ENCODE measurements at places on chromosomes 12 and 14.
A peak's percentile ranks its signal among the peaks of the same experiment; 100 is the strongest.

GRCh38 chr14:37023875-37024565 lies 148.4 kb downstream of the SLC25A21 start:
- H3K4me1 ChIP-seq, result no peaks in the 10 kb centered on the region
- H3K4me3 ChIP-seq, result no peak overlapping the region
- H3K27ac ChIP-seq, result no peak overlapping the region
- no peaks in the 10 kb centered on the region for H3K36me3 ChIP-seq
- no peaks in the 10 kb centered on the region for H3K27me3 ChIP-seq

GRCh38 chr12:107233551-107233950 lies 140.2 kb upstream of the CRY1 start:
- H3K27me3 ChIP-seq, result peaks cover 20% of the 10 kb centered on the region
- peaks cover 6% of the 10 kb centered on the region for H3K4me1 ChIP-seq
- no peaks in the 10 kb centered on the region for H3K36me3 ChIP-seq
- no peak for DNase-seq

DNA sequence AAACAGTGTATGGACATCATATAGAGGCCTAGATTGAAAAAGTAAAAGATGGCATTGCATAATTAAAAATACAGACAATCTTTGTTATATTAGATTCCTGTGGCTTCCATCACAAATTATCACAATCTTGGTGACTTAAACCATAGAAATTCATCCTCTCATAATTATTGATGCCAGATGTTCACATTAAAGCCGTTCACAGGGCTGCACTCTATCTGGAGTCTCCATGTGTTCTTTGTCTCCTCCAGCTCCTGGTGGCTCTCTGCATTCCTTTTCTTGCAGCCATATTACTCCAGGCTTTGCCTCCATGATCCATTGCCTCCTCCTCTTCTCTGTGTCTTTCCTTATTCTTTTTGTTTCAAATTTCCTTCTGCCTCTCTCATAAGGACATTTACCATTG lies 875.7 kb upstream of the USP15 start:
- no peak overlapping the region for H3K27ac ChIP-seq
- no peaks in the 10 kb centered on the region for H3K36me3 ChIP-seq
- no peaks in the 10 kb centered on the region for H3K4me1 ChIP-seq
- no peaks in the 10 kb centered on the region for H3K27me3 ChIP-seq

- no peaks in the 10 kb centered on the region for H3K36me3 ChIP-seq
- DNase-seq, result no peak
- no peak overlapping the region for H3K27ac ChIP-seq
Observed at GRCh38 chr12:19615384-19615725, 176.1 kb downstream of the AEBP2 start.

DNA sequence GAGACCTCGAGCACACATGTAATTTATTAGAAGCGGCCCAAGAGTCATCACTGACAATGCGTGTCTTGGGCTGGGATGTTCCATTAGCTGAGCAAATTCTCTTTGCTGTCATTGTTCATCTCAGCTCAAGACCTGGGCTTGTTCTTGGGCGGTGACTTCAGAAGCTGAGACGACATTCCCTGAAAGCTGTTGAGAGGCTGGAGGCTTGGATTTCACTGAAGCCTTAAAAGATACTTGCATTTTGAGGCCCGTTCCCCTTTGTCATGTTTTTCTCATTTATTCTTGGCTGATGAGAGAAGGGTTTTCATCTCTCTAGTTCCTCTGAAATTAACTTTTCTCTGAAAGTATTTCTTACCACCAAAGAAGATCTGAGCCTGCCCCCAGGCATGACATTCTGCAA lies 16.6 kb upstream of the SUSD6 start:
- H3K36me3 ChIP-seq, result no peaks in the 10 kb centered on the region
- H3K4me3 ChIP-seq, result no peak overlapping the region
- no peaks in the 10 kb centered on the region for H3K4me1 ChIP-seq
- no peak for DNase-seq

- peak; percentile 34 for DNase-seq
- H3K27ac ChIP-seq, result no peak overlapping the region
- H3K4me3 ChIP-seq, result peak overlapping the region; percentile 65
- H3K4me1 ChIP-seq, result peaks cover 5% of the 10 kb centered on the region
Observed at GRCh38 chr14:96424109-96424989, 32.4 kb downstream of the AK7 start.

- peaks cover 45% of the 10 kb centered on the region for H3K4me1 ChIP-seq
- H3K27ac ChIP-seq, result no peak overlapping the region
- DNase-seq, result no peak
- no peaks in the 10 kb centered on the region for H3K27me3 ChIP-seq
- H3K4me3 ChIP-seq, result no peak overlapping the region
Observed at GRCh38 chr12:109463756-109464155, 13.3 kb downstream of the KCTD10 start.

DNA sequence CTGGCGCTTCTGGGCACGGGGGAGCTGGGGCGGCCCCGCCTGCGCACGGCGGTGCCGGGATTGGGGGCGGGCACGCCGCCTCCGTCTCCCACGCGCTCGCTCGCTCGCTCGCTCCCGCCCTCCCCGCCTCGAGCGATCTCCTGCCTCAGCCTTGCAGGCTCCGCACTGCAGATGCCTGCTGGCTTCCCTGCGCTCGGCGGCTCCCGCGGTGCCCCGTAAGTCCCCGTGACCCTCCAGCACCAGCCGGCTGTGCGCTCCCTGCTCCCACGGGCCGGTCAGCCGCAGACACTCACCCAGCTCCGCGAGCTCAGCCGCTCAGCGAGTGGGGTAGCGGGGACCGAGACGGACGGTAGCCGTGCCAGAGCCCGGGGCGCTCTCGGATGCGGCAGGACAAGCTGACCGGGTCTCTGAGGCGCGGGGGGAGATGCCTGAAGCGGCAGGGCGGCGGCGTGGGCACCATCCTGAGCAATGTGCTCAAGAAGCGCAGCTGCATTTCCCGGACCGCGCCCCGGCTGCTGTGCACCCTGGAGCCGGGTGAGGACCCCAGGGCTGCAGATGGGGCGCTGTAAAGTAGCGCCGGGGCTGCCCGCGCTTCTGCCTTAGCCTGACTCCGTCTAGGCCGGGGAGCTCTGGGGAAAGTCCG lies at the start of gene TBC1D30:
Gene TBC1D30 (plus strand): TSS at position 148 of the 643 bp plus-strand sequence. CDS start 233 bp downstream, at position 381.
- peak within 1 kb of the TSS; percentile 30 for H3K4me3 ChIP-seq
- no peak within 1 kb of the TSS for H3K27ac ChIP-seq
- H3K4me1 ChIP-seq, result peaks cover 17% of the 10 kb centered on the region
- DNase-seq, result no peak
- peaks cover 69% of the 10 kb centered on the region for H3K27me3 ChIP-seq
- H3K36me3 ChIP-seq, result peaks cover 4% of the 10 kb centered on the region

- H3K27ac ChIP-seq, result no peak overlapping the region
- H3K4me1 ChIP-seq, result no peaks in the 10 kb centered on the region
- H3K4me3 ChIP-seq, result no peak overlapping the region
- no peaks in the 10 kb centered on the region for H3K36me3 ChIP-seq
Observed at GRCh38 chr12:41151793-41152192, 36.3 kb upstream of the PDZRN4 start.

DNA sequence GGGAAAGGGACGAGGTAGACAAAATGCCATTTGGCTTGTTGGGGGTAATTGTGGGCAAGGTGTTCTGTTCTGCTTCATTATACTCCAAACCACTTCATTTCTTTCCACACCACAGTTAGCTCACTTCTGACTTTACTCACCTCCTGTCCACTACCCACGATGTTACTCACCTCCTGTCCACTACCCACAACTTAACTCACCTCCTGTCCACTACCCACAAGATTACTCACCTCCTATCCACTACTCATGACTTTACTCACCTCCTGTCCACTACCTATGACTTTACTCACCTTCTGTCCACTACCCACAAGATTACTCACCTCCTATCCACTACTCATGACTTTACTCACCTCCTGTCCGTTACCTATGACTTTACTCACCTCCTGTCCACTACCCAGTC lies 10.1 kb upstream of the TWF1 start:
- no peaks in the 10 kb centered on the region for H3K36me3 ChIP-seq
- H3K4me3 ChIP-seq, result no peak overlapping the region
- no peak overlapping the region for H3K27ac ChIP-seq
- DNase-seq, result no peak
